PC-3 (cell line): ENCODE measurements at places on chromosomes 5 and 9. TPM values are rescaled to one million over a fixed set of nuclear protein-coding genes. Genes with fewer than 3 reads are reported as not detected.

LAMC3 gene
- 4.6 and 6.0 TPM in 2 replicates for total RNA-seq

SLC6A7 gene
- 0.29 and 0.35 TPM in 2 replicates for total RNA-seq

ZNF366 gene
- total RNA-seq = not detected in 2 replicates

FYB1 gene
- 0.81 and 1.1 TPM in 2 replicates for total RNA-seq

NIPAL4 gene
- 1.0 and 1.8 TPM in 2 replicates for total RNA-seq

ARSB gene
- 7.1 and 8.1 TPM in 2 replicates for total RNA-seq

PCDHB16 gene
- 0.46 TPM in 1 of 2 replicates, not detected in the other for total RNA-seq

DNA sequence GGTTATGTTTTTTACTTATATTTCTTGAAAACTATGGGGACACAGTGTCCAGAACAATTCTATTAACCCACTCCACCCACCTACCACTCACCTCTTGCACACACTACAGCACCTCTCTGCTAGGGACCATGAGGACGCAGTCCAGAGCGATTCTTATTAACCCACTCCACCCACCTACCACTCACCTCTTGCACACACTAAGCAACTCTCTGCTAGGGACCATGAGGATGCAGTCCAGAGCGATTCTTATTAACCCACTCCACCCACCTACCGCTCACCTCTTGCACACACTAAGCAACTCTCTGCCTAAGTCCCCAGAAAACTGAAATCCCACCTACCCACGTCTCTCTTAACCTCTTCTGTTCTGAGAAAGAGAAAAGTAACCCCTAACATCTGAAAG is 2.2 kb upstream of the SHROOM1 start:
- no peaks in the 10 kb centered on the region for H3K27me3 ChIP-seq
- H3K36me3 ChIP-seq = no peaks in the 10 kb centered on the region
- H3K27ac ChIP-seq = no peak overlapping the region

- no peak overlapping the region for H3K4me3 ChIP-seq
- H3K4me1 ChIP-seq = peaks cover 39% of the 10 kb centered on the region
- H3K27me3 ChIP-seq = no peaks in the 10 kb centered on the region
These were observed 280.4 kb downstream of the TLE1 start for GRCh38 chr9:81408951-81409350.

GRCh38 chr5:127072861-127073846 is at the start of gene C5orf63:
TSS of gene C5orf63 (minus strand) at chr5:127073502. CDS start at chr5:127058995, 14,507 bp downstream.
- no peaks in the 10 kb centered on the region for H3K27me3 ChIP-seq
- H3K36me3 ChIP-seq = no peaks in the 10 kb centered on the region
- H3K4me3 ChIP-seq = peak within 1 kb of the TSS; percentile 73
- H3K27ac ChIP-seq = no peak within 1 kb of the TSS

DNA sequence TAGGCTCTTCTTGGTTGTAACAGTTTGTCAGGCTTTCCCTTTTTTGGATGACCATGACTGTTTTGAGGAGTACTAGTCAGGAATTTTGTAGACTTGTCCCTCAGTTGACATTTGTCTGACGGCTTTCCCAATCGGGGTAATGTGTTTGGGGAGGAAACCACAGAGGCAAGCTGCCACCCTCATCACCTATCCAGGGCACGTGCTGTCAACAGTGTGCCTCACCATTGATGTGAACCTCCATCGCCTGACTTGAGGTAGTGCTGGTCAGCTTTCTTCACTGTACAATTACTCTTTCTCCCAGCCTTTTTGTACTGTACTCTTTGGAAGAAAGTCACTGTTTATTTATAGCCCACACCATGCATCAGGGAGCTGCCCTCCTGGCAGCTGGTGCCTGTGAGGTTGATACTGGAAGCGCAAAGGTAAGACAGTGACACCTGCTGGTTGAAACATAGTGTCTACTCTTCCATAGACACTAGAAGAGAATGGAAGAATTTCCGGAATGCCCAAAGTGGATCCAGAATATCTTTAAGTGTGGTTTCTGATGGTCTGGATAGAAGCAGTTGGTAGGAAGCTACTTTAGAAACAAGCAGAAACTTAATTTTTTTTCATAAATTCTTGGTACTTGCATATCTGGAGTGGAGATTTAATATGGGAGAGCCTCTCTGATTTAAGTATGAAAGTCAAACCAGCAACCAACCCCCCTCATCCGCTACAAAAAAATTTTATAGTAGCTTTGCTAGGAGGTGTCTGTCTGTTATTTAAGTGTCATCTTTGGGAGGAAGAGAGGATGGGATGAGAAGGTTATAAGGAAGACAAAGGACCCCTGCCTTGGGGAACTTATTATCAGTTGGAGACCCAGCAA is 69.3 kb downstream of the SNX30 start:
- no peak overlapping the region for H3K27ac ChIP-seq
- peak; percentile 65 for DNase-seq
- no peaks in the 10 kb centered on the region for H3K36me3 ChIP-seq
- no peaks in the 10 kb centered on the region for H3K4me1 ChIP-seq

- H3K36me3 ChIP-seq = no peaks in the 10 kb centered on the region
- no peak overlapping the region for H3K27ac ChIP-seq
- H3K4me1 ChIP-seq = no peaks in the 10 kb centered on the region
- H3K27me3 ChIP-seq = peaks cover 9% of the 10 kb centered on the region; the same call in 1 of the 2 replicates
- no peak overlapping the region for H3K4me3 ChIP-seq
These were observed 220.2 kb downstream of the RAB3C start for GRCh38 chr5:58803056-58803455.

- H3K27me3 ChIP-seq = peaks cover 34% of the 10 kb centered on the region
- H3K4me1 ChIP-seq = no peaks in the 10 kb centered on the region
- no peak overlapping the region for H3K4me3 ChIP-seq
- no peak for DNase-seq
These were observed 10.6 kb upstream of the NEURL1B start for GRCh38 chr5:172630482-172630881.

- no peak for DNase-seq
- peaks cover 9% of the 10 kb centered on the region; the same call in 1 of the 2 replicates for H3K27me3 ChIP-seq
- H3K27ac ChIP-seq = no peak overlapping the region
- H3K36me3 ChIP-seq = no peaks in the 10 kb centered on the region
- no peak overlapping the region for H3K4me3 ChIP-seq
These were observed 2.1 kb downstream of the NEURL1B start for GRCh38 chr5:172642926-172643871.
